CD8-positive, alpha-beta memory T cell (primary cell): ENCODE measurements at places on chromosomes 2 and 18. TPM values are rescaled to one million over a fixed set of nuclear protein-coding genes. Genes with fewer than 3 reads are reported as not detected.

COA5 gene
- 31.2 TPM for polyA plus RNA-seq

TGFBRAP1 gene
- polyA plus RNA-seq: 30.8 TPM

SPDYA gene
- polyA plus RNA-seq: 0.61 TPM

GPR35 gene
- polyA plus RNA-seq: 1.9 TPM

REEP1 gene
- not detected for polyA plus RNA-seq

FTCDNL1 gene
- polyA plus RNA-seq: 1.4 TPM

CHRNG gene
- not detected for polyA plus RNA-seq

PJVK gene
- not detected for polyA plus RNA-seq

MSH2 gene
- polyA plus RNA-seq: 25.4 TPM

CIB4 gene
- polyA plus RNA-seq: not detected

GALNT5 gene
- not detected for polyA plus RNA-seq

- no peak for DNase-seq
These were observed 894.1 kb downstream of the SLC4A3 start for GRCh38 chr2:220521551-220521950.

DNA sequence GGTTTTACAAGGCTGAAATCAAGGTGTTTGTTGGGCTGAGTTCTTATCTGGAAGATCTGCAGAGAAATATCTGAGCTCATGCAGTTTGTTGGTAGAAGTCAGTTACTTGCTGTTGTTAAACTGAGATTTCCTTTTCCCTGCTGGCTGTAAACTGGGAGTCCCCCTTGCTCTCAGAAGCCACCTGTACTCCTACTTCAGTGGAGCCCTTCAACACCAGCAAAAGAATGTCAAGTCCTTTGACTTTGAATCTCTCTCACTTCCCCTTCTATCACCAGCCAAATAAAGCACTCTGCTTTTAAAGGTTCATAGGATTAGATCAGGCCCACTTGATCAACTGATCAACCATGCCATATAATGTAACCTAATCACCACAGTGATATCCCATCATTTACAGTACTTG lies 252.2 kb upstream of the CDH7 start:
- no peak for DNase-seq

GRCh38 chr2:189533288-189534035 lies 47.1 kb downstream of the SLC40A1 start:
- no peak for DNase-seq

DNA sequence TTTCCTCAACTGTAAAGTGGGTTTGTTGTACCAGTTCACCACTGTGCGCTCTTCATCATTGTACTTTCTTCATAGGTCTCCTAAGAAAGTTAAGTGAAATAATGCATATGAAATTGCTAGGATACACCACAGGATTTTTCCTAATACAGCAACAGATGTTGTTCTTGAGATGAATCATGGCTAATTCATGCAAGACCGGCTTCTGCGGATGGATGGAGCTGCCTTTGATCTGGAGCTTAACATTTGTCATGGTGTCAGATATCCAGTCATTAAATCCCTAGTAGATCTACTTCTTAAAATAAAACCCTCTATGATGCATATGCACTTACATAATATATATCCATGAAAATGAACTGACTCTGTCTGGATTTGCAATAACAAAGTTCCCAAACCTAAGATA lies 114.1 kb downstream of the COL6A3 start:
- no peak for DNase-seq

GRCh38 chr2:131577812-131578211 lies 50.1 kb downstream of the CCDC74A start:
- no peak for DNase-seq

- no peak for DNase-seq
These were observed 25.5 kb downstream of the B4GALT6 start for GRCh38 chr18:31658670-31659575.

GRCh38 chr2:46936566-46936965 lies 21.0 kb upstream of the MCFD2 start:
- DNase-seq: no peak

GRCh38 chr18:47113796-47114540 lies 36.3 kb downstream of the HDHD2 start:
- DNase-seq: no peak
